Right hindlimb (tissue), 1 donor: ENCODE measurements at places on chromosomes 3 and 15.

GRCh38 chr3:40939741-40940130 lies 259.6 kb upstream of the CTNNB1 start:
- DNase-seq = no peak

GRCh38 chr3:23706111-23706510 lies 99.6 kb upstream of the UBE2E1 start:
- no peak for DNase-seq

DNA sequence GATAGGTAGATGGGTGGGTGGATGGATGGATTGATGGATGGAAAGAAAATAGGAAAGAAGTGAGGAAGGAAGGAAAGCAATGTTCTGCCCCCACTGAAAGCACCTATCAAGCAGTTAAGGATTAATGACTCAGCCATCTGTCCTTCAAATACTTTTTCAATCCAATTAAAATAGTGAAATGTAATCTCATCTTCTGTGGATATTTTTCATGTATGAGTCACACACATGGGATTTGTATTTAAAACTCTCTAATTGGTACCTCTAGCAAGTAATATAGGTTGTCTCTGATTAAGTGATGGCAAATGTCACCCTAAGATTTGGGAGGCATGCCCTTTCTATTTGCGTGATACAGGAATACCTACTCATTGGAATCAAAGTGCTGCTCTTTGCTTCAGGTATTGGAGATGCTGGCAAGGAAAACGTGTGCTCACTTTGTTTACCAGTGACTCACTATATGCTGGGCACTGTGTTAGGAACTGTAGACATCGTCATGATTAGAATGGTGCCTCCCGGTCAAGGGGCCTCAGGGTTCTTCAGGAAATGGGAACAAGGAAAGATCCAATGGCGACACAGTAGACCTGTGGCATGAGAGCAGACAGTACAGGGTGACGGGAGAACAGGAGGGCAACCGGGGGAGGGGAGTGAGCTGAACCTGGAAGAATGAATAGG lies 230.1 kb downstream of the CLSTN2 start:
- DNase-seq = no peak

GRCh38 chr15:74870436-74871215 lies 2.5 kb downstream of the SCAMP2 start:
- DNase-seq = no peak

- no peak for DNase-seq
Observed at GRCh38 chr15:35088329-35088728, 3.2 kb upstream of the NANOGP8 start.

- no peak for DNase-seq
Observed at GRCh38 chr3:54481606-54482365, 359.4 kb downstream of the CACNA2D3 start.

DNA sequence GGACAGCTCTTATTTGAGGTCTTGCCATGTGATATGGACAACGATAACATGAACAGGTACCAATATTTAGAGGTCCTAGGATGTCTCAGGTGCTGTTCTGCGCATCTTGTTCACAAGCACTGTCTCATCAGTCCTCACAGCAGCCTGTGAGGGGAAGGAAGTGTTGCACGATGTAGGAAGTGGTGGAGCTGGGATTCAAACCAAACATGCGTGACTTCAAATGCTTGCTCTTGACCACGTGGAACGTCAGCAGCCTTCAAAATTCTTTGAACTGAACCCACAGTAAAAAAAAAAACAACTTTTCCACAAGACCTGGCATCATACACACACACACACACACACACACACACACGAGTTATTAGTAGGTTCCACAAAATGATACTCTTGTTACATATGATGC lies 153.4 kb upstream of the SMAD3 start:
- DNase-seq = no peak

DNA sequence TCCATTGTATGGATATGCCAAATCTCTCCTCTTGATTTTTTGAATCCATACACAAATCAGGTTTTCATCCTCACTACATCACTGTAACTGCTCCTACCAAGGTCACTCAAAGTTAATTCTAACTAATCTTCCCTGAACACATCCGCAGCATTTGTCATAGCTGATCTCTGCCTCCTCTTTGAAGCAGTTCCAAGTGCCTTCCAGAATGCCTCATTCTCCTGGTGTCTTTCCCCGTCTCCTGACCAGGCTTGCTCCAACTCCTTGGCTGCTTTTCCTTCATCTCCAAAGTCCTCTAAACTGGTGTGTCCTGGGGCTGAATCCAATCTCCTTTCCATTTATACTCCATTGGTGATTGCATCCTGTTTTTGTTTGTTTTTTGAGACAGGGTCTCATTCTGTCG lies 26.8 kb downstream of the KLHDC8B start:
- no peak for DNase-seq

- DNase-seq = no peak
Observed at GRCh38 chr3:197404030-197404429, 105.6 kb upstream of the DLG1 start.

DNA sequence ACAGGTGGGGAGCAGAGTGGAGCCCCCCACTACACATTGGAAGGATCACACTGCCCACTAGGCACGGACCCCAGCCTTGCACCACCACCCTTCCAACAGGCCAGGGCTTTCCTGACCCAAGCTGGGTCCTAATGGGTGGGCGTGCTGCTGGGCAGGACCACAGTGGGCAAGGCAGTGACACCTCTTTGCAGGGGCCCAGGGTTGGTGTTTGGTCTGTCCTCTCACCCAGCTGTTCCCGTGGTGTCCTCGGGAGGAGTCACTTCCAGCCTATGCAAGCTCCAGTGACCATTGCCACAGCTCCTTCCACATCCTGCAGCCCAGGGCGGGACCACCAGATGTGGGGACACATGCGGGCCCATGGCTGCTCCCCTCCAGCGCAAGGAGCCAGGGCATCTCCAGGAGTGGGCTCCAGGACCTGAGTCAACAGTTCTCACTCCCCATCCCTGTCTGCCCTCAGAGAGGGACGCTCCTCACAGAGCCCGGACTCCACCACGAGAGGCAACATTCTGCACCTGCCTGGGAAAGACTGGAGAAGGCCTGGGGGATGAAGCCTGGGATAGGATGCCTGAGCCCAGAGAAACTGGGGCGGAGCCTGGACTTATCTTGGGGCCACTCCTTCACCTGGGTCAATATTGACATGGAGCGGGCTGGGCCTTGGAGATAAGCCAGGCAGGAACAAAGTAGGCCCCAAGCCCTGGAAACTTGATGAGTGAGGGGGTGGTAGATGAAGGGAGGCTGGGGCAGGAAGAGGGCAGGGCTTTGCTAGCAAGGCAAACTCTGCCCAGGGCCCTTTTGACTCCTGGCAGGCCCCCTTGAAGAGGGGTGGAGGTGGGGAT lies 3.9 kb upstream of the VILL start:
- DNase-seq = no peak

GRCh38 chr3:101995371-101996046 lies 146.2 kb downstream of the NFKBIZ start:
- DNase-seq = no peak

GRCh38 chr3:45560281-45560971 lies 34.1 kb upstream of the LIMD1 start:
- DNase-seq = peak; percentile 85

GRCh38 chr3:115663414-115663813 lies 40.1 kb downstream of the GAP43 start:
- DNase-seq = no peak

DNA sequence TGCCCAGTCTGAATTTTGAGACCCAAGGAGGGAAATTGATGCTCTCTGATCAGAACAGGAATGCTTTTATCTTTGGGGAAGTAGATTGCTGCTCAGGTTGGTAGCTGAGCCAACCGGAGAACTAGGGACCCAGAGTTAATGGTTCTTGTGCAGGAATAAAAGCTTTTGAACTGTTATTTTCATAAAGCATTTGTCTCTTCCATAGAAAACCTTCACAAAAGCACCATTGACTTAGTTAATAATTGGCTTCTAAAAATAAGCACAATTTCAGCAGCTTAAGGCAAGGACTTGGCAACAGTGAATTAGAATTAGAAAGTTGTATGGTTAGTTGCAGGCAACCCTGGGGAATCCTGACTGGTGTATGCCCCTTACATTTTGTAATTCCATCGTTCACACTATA lies 53.8 kb downstream of the MAP2K1 start:
- no peak for DNase-seq

GRCh38 chr15:49918121-49918520 lies 200.9 kb downstream of the ATP8B4 start:
- no peak for DNase-seq

DNA sequence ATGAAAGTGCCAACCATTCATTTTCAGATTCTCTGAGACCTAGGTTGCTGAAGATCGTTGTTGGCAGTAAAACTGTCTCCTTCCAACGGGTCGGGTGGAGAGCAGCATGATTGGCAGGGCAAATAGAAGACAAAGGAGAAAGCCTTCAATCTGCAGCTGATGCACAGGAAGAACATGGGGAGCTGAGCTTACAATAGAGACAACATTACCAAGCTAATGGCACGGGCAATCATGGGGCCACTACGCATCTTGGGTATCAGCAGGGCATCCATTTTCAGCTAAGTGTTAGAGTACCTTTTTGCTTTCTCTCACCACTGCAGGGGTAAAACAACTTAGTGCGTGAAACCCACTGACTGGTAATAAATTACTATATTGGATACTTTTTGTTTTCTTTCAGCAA lies 114.8 kb downstream of the WDR72 start:
- DNase-seq = no peak

- DNase-seq = no peak
Observed at GRCh38 chr15:88016406-88016805, 240.1 kb downstream of the NTRK3 start.

DNA sequence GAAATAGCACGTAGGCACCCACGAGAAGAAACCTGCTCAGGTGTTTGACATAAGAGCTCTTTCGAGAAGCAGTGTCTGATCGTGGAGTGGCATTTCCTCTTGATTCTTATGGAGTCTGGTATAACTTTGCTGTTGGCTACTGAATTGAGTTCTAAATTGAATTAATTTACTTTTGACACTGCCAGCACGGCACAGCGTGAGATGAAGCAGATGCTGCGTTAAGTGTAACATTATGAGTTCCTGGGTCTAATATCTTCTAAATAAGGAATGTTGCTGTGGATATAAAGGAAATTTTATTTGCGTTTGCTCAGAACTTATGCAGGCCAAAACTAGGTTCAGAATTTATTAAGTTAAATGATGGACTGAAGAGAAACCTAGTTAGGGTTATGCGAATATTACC lies 919.9 kb downstream of the TUSC7 start:
- DNase-seq = no peak

GRCh38 chr15:92473756-92474155 lies 80.1 kb downstream of the ST8SIA2 start:
- peak; percentile 69 for DNase-seq

DNA sequence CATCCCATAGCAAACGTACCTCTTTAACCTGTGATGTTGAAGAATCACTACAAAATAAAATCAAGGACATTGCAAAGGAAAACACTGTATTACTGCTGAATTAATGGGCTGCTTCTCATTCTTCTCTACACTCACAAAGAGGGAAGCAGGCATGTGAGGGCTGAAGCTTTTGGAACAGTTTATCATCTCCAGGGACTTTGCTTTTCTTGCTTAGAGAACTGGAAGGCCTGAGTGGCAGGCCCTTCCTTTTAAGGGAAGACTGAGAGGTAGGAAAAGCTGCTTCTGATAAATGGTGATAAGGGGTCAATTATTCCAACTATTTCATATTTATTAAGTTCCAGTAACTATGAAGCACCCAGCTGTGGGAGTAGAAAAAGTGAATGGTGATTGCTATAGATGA lies 649.6 kb downstream of the NTRK3 start:
- no peak for DNase-seq

DNA sequence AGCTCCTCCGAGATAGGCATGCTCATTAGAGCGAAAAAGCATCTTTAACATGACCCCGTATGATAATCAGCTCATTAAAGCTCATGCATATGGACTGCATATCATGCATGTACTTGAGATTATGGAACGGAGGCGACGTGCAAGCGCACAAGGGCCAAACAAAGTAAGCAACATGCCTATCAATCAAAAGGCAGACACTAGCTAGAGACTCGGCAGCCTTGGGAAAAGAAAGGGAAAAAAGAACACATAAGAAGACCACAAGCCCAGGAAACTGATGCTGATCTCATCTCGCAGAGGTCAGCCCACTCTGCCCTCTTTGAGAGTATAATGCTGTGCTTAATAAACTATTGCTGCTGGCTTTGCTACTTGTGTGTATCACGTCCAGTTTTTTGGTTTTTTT lies 2.6 kb upstream of the ACOX2 start:
- no peak for DNase-seq

DNA sequence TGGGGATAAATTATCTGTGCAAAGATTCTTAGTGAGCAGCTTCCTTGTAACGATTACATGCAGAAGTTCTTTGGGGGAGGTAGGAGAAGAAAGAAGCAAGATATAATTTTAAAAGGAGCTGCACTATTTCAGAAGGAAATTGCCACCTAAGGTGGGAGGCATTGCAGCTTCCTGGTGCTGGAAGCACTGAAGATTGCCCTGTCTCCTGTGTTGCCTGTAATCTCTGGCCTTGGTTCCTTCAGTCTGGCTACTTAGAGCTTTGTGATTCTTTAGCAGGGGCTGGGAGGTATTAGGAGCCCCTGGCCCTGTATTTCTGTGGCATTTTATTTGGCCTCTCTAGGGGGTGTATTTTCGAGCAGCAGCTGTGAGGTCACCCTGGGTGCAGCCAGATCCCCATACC lies 35.5 kb downstream of the CACNA2D3 start:
- DNase-seq = no peak

DNA sequence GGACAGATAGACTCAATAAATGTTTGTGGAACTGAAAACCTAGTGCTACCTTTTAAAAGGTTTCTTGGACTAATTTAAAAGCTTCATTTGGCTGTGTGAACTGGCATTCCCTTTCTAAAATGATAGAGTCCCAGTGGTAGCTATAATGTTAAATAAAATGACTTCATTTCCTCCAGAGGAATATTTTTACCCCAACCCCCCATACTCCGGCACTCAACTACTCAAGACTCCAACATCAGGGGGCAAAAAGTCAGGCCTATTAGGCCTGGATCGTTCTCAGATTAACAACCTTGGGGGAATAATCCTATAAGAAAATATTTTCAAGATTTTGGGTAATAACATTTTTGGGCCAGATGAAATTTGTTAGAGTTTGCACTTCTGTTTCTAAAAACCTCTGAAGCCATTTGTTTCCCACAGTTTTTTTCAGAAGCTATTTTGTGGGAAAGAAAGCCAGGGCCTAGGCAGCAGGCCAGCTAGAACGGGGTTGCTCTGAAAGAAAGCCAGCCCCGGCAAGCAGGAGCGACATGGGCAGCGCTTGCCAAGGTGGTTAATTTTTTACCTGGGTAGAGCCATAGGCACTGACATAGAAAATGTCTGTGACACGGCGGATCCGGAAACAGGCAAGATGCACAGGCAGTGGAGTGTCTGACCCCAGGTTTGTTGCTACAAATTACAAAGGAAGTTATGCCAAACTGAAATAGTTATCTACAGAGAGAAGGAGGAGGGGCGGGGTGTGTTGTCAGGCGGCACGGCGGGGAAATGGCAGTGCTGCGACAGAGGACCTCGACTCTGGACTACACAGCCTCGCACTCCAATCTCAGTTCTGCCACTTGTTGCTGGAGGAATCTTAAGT lies 84.6 kb downstream of the MAGI1 start:
- peak; percentile 27 for DNase-seq

DNA sequence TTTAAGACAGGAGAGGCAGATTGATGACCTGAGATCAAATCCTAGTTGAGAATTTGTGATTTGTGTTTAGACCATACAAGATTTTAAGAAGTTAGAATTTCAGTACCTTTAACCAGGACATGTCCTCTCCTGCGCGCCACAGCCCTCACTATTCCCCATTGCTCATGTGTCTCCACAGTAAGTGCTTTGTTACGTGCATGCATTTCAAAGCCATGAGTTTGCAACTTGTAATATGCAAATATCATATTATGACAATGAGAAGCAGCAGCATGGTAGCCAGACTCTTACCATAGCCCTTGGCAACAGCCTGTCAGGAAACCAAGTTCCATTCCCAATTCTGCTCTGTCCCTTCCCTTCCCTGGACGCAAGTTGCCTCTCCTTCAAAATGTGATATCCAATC lies 73.3 kb upstream of the ATP13A5 start:
- DNase-seq = no peak
